ENCODE measurements at places on chromosomes 12 and 14.

DNA sequence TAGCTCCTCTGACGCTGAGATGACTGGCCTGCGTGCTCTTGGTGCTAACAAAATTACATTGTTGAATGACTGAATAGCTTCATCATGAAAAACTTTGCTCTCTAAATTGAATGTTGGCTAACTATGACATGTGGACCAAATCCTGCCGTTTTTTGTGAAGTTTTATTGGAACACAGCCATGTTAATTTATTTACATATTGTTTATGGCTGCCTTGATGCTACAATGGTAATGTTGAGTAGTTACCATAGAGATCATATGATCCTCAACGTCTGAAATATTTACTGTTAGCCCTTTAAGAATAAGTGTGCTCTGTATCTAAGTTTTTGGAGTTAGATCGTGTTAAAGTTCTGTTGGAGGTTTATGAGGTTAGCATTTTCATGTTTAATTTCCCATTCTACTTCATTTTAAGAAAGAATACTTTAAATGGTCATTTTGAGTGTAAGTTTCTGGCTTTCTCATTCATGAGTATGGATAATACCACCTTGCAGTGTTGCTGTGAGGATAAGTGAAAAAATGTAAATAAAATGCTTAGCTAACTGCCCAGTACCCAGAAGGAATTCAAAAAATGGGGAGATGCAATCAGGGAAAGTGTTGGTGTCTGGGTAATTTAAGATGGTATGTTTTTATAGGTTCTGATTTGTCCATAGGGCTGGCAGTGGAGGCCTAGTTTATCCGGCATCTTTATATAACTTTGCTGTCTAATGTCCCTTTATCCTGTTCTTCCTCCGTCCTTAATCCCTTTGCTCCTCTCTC, 35.3 kb downstream of the NUBPL start:
- no peak for DNase-seq

- no peak for DNase-seq
Measured at GRCh38 chr12:31015215-31015614, 58.4 kb upstream of the DDX11 start.

GRCh38 chr14:106094654-106095189, 568.3 kb downstream of the TMEM121 start:
- DNase-seq: peak; percentile 40

GRCh38 chr12:76872415-76872814, 6.4 kb downstream of the CSRP2 start:
- DNase-seq: no peak

DNA sequence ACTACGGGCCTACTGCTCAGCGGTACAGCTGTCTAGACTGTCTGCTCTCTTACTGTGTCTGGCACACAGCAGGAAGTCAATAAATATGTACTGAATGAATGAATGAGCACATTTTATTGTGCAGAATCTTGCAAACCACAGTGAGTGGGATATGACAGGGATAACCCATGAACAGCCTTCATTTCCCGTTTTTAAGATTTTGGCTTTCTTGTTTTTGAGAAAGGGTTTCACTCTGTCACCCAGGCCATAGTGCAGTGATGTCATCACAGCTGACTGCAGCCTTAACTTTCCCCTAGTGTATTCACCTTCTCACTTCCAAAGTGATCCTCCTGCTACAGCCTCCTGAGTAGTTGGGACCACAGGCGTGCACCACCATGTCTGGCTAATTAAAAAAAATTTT, 203.1 kb downstream of the AEBP2 start:
- no peak for DNase-seq

DNA sequence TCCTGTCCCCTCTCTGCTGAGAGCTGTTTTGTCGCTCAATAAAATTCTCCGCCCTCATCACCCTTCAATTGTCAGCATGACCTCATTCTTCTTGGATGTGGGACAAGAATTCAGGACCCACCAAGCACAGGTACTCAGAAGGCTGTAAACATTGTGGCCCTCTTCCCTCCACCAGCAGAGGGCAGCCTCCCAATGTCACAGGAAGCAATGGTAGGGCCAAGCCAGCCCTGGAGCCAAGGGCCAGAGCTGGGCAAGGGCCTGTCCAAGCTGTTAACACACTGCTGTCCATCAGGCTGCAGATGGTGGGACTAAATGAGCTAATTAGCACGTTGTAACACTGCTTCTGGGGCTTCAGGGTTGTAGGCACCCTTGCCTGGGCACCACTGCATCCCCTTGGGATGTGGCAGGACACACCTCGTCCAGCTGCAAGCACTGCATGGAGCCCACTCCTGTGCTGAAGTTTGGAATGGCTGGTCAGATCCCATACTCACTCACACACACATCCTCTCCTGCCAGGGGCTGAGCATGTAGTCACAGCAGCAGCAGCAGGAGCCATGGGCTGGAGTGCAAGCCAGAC, 62.7 kb upstream of the HECTD1 start:
- no peak for DNase-seq

GRCh38 chr14:93078870-93079269, 36.9 kb downstream of the ITPK1 start:
- no peak for DNase-seq

Data from NCI-H1694 treated with DMSO at 0.1 percent for 48 hours (cell line).